ENCODE measurements at places on chromosomes 11 and 22. TPM values are rescaled to one million over a fixed set of nuclear protein-coding genes. Genes with fewer than 3 reads are reported as not detected.

DNA sequence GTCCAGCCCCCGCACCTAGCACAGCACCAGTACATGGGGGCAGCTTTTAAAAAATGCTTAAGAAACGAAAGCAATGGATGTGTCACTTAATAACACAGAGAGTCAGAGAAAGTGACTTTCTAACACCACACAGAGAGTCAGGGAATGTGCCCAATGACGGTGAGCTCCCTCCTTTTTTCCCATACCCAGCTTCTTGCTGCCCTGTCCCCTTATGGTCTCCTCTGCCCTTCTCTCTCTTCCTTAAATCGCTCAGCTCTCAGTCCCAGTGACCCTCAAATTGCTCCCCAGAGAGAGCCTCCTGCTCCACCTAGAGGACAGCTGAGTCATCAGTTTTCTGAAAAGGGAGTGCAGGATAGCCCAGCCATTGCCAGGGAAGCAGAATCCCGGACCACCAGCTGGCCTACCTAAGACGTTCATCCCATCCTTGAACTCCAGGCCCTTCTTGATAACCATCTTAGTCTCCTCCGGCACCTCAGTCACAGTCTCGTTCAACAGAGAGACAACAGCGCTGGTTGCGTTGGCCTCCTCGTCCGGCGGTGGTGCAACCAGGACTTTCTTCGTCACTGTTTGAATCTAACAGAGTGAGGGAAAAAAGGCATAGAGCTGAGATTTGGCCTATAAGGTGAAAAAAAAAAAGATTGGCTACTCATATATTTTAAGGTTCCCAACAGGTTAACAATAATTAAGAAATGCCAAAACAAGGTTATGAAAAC, 113.5 kb downstream of the SLC1A2 start:
- H3K4me1 ChIP-seq = no peaks in the 10 kb centered on the region
- no peaks in the 10 kb centered on the region for H3K36me3 ChIP-seq
- peak; percentile 79 for DNase-seq
- H3K27ac ChIP-seq = no peak overlapping the region

GRCh38 chr11:21552911-21553310, 640.0 kb upstream of the ANO5 start:
- no peaks in the 10 kb centered on the region for H3K36me3 ChIP-seq
- no peaks in the 10 kb centered on the region for H3K4me1 ChIP-seq
- no peak for DNase-seq
- no peak overlapping the region for H3K27ac ChIP-seq
- H3K4me3 ChIP-seq = no peak overlapping the region
- H3K27me3 ChIP-seq = no peaks in the 10 kb centered on the region

DNA sequence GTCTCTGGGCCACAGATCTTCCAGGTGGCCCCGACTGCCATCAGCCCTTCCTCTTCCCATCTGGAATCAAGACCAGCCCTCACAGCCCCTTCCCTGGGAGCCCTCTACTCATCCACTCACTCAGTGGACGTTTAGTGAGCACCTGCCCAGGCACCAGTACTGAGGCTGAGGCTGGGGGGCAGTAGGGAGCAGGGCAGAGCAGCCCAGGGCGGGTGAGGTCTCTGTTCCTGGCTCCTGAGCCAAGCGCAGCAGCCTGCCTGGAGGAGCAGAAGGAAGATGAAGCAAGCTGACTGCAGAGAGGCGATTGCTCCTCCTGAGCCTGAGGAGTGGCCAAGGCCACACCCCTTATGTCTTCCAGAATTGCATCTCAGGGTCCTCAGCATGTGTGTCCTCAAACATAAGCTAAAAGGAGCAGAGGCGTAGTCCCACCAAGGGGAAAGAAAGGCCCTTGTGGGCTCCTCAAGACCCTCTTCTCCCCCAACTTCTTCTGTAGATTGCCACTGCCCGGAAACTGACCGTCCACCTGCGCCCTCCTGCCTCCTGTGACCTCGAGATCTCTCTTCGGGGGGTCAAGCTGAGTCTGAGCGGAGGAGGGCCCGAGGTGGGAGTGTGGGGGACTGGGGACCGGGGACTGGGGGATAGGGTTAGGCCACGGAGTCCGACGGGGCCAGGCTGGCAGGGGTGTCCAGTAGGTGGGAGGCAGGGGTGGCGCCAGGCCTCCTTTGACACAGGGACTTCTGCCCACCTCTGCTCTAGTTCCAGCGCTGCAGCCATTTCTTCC, 5.8 kb downstream of the MAPK8IP2 start:
- no peak overlapping the region for H3K27ac ChIP-seq
- no peak for DNase-seq
- no peaks in the 10 kb centered on the region for H3K36me3 ChIP-seq
- peaks cover 74% of the 10 kb centered on the region for H3K27me3 ChIP-seq
- no peak overlapping the region for H3K4me3 ChIP-seq

- H3K4me1 ChIP-seq = no peaks in the 10 kb centered on the region
- H3K27me3 ChIP-seq = no peaks in the 10 kb centered on the region
- H3K4me3 ChIP-seq = no peak overlapping the region
- no peak overlapping the region for H3K27ac ChIP-seq
These were observed 221.9 kb downstream of the FAM76B start for GRCh38 chr11:95567685-95568084.

DNA sequence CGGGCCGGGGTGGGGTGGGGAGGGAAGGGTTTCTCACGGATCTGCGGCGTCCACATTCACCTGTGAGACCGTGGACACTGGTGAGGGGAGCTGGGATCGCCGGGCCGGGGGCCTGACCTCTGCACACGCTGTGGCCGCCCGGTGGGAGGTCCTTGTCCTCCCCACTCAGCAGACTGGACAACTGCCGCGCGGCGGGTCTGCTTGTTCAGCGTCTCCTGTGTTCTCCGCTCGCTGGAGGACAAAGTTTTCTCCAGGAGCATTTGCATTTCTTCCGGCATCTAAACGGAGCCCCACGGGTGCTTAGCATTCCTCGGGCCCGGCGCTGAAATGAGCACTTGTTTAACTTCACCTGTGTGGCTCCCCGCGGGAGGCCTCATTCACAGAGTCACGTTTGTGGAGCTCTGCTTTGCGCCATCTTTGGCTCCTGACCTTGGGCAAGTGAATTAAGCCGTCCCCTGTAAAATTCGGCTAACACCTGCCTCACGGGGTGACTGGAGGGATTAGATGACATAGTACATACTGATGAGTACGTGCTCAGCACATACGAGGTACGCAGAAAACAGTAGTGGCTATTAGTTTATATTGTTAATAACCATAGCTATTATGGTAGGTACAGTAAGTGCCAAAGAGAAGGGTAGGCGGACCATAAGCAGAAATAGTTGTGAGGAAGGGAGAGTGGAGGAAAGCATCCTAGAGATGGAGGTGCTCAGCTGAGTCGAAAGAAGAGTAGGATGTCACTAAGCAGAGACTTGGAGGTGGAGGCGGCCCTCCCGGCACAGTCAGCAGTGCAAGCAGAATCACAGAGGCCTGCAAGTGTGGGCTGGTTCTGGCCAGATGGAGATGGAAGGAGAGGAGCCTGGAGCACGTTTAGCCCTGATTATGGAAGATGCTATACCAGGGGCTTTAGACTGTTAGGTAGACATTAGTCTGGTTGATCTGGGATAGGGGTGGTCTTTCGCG, 885 bp downstream of the TRMU start:
- peak overlapping the region; percentile 96 for H3K27ac ChIP-seq
- peak; percentile 16 for DNase-seq
- peaks cover 30% of the 10 kb centered on the region for H3K36me3 ChIP-seq

DNA sequence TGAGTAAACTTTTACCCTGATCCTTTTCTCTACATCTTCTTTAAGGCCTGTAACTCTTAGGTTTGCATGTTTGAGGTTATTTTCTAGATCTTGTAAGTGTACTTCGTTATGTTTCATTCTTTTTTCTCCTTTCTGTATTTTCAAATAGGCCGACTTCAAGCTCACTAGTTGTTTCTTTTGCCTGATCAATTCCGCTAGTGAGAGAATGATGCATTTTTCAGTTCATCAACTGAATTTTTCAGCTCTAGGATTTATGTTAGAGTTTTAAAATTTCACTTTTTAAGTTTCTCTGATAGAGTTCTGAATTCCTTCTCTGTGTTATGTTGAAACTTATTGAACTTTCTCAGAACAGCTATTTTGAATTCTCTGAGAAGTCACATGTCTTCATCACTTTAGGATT, 55.5 kb upstream of the NARS2 start:
- no peak overlapping the region for H3K4me3 ChIP-seq
- H3K27me3 ChIP-seq = no peaks in the 10 kb centered on the region
- H3K36me3 ChIP-seq = no peaks in the 10 kb centered on the region
- no peak for DNase-seq

DNA sequence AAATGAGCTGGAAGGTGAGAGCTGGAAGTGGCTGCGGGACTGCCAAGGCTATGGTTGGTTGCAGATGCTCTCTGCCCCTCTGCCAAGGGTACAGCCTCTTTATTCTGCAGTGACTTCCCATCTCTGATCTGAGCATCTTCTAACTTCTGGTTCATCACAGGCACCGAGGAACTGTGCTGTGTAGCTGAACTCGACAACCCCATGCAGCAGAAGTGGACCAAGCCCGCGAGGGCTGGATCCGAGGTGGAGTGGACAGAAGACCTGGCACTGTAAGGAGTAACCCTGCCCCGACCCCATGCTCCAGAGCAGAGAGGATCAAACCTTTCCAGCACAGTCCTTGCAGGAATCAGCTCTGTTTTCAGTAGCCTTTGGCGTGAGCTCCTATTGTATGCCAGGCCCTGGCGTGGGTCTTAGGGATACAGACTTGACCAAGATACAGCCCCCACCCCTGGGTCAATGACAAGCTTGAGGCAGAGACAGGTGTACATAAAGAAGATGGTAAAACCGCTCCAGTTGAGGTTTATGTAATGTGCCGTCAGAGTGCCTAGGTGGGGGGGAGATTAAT, 4.3 kb downstream of the C2CD2L start:
- peaks cover 2% of the 10 kb centered on the region for H3K4me1 ChIP-seq
- no peak for DNase-seq
- H3K4me3 ChIP-seq = no peak overlapping the region
- no peaks in the 10 kb centered on the region for H3K27me3 ChIP-seq

The MS4A15 gene
- total RNA-seq = not detected

GRCh38 chr22:37054600-37055365, 3.2 kb downstream of the KCTD17 start:
- no peaks in the 10 kb centered on the region for H3K36me3 ChIP-seq
- H3K4me3 ChIP-seq = no peak overlapping the region
- H3K4me1 ChIP-seq = no peaks in the 10 kb centered on the region
- no peaks in the 10 kb centered on the region for H3K27me3 ChIP-seq
- H3K27ac ChIP-seq = no peak overlapping the region
- no peak for DNase-seq

The MS4A6E gene
- not detected for total RNA-seq

DNA sequence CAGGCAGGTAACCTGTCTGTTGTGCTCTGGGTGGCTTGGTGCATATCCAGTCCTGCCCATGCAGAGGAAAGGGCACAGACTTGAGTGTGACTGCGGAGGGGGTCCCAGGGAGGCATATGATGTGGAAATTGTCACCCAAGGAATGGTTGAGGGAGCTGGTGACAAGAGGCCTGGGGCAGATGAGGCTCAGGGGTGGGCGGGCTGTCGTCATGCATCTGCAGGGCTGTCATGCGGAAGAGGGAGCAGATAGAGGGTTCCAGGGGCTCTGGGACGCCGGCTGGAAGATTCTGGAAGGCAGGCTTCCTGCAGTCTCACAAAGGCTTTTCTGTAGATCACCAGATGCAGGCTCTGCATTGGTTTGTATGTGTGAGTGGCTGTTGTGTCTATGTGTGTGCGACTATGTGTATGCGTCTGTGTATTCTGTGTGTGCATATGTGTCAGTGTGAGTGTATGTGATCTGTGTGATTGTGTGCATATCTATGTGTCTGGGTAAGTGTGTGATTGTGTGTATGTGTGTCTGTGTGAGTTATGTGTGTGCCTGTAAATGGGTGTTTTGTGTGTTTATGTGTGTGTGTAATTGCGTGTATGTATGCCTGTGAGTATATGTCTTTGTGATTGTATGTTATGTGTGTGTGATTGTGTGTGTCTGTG, 7.6 kb upstream of the CACNA1I start:
- no peaks in the 10 kb centered on the region for H3K36me3 ChIP-seq
- H3K4me3 ChIP-seq = no peak overlapping the region
- no peak for DNase-seq
- peaks cover 6% of the 10 kb centered on the region for H3K4me1 ChIP-seq
- peaks cover 15% of the 10 kb centered on the region for H3K27me3 ChIP-seq

DNA sequence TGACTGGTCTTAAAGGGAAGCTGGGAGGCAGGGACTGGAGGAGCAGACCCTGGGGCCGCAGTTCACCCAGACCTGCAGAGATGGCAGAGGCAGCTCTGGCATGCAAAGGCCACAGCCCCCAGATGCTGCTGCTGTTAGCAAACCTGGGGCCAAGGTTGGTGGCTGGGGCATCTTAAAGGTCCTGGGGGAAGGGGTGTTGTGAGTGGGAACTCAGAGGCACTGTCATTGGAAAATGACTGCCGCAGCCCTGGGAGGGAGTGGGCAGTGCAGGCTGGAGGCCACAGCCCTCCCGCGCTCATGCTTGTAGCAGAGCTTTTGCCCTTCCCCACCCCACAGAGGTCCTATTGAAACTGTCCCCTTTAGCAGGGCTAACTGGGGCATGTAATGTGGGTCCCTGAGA, 111.8 kb downstream of the CTTN start:
- no peaks in the 10 kb centered on the region for H3K4me1 ChIP-seq
- no peak overlapping the region for H3K27ac ChIP-seq
- no peak for DNase-seq
- no peaks in the 10 kb centered on the region for H3K36me3 ChIP-seq
- H3K4me3 ChIP-seq = no peak overlapping the region

The KCNK7 gene
- total RNA-seq = 0.25 TPM

The OR5AN1 gene
- not detected for total RNA-seq

DNA sequence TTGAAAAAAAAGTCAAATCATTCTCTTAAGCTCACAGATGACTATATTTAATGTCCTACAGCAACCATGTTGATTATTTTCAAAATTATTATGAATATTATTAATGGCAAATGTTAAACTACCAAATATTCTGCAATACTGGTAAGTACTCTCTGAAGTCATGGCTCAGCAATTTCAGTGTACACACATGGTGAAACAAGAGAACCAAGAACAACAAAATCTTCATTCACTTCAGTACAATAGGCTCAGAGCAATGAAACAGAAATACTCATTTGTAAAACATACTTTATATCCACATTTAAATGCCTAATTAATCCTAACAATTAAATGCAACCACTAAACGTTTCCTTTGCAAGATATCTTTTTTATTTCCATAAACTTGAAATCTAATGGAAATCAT, 347.2 kb downstream of the TTC28 start:
- no peak overlapping the region for H3K27ac ChIP-seq
- H3K36me3 ChIP-seq = no peaks in the 10 kb centered on the region
- peaks cover 9% of the 10 kb centered on the region for H3K4me1 ChIP-seq
- no peaks in the 10 kb centered on the region for H3K27me3 ChIP-seq

Data from cardiac muscle cell (in vitro differentiated cells and primary cell).